ENCODE measurements at places on chromosomes 3 and 15.
A peak's percentile ranks its signal among the peaks of the same experiment; 100 is the strongest.

- no peak for DNase-seq
Observed at GRCh38 chr15:69893863-69894262, 203.9 kb downstream of the TLE3 start.

GRCh38 chr15:32669896-32670611 lies 28.5 kb downstream of the SCG5 start:
- DNase-seq = no peak

- no peak for DNase-seq
Observed at GRCh38 chr15:74259292-74259648, 23.1 kb downstream of the CCDC33 start.

DNA sequence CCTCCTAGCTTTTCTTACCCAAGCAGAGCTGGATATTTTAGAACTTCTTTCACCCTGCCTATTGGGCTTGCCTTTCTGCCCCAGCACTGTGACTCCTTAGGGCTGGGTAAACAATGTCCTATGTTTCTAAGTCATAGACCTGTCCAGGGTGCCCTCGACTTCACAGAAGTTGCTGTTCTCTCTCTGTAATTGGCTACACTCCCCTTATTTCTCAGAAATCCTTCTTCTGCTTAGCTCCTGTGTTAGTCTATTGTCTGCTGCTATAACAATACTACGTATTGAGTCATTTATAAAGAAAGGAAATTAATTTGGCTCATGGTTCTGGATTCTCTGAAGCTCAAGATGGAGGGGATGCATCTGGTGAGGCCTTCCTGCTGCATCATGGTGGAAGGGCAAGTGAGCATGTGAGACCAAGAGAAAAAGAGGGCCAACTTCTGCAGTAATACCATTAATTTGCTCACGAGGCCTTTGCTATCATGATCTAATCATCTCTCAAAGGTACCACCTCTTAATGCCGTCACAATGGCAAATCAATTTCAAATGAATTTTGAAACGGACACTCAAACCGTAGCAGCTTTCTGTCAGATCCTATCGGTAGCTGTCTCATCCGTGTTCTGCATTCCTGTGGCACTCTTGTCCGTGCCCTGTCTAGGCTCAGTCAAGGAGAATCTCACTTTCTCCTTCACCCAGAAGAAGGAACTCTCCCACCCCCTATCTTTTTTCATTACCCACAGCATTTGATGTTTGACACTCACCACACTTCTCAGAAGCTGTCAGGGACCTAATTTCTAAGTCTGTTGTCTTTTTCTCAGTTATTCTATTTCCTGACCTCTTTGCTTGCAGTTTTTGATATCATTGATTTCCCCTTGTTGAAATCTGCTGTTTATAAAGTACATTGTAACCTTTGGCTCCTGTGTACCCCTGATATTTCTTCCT lies 22.3 kb upstream of the GPR171 start:
- no peak for DNase-seq

DNA sequence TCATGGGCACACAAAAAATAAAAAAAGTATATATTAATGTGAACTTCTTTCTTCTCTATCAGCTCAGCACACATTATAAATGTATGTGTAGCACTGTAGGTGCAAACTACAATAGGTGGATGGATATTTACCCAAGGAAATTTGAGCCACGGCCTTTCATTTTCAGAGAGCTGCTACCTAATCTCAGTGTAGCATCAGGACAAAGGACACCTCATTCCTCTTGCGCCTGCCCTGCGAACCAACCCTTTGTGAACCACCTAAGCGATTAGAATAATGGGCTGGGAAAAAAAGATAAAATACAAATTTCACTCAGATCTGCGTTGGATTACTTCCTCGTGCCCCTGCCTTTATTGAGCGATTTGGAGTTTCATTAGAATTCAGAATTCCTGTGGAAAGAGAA lies 263.2 kb downstream of the NR2F2 start:
- DNase-seq = no peak

DNA sequence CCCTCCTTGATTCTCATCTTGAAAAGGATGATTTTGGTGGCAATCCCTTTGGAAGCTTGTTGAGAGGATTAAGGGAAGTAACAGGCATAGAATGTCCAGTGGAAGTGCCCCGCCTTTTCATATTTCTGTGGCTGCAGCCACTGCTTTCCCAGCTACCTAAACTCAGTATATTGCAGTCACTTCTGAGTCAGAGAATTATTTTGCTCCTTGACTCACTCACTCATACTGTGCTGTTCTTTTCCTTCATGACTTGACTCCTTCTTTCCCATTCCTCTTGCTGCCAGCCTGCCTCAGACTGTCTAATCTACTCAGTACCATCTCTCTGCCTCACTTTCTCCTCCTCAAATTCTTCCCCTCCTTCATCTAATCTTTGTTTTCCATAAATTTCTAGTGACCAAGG lies 26.5 kb upstream of the POLR2M start:
- DNase-seq = no peak

DNA sequence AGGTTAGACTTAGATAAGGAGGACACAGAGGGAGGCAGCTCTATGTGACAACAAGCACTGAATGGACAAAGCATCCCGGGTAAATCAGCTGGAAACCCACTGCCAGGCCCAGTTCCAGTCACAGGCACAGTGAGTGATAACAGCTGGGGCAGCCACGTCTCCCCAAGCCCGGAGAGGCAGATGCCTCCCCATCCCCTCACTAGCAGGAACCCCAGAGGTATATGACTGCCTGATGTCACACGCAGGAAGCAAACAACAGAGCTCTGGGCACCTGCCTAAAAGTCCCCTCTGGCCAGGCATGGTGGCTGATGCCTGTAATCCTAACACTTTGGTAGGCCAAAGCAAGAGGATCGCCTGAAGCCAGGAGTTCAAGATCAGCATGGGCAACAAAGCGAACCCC lies 18.2 kb downstream of the C15orf62 start:
- DNase-seq = no peak

- DNase-seq = no peak
Observed at GRCh38 chr15:68271854-68272471, 5.6 kb upstream of the FEM1B start.

GRCh38 chr3:29864809-29865208 lies 583.9 kb downstream of the RBMS3 start:
- DNase-seq = no peak

DNA sequence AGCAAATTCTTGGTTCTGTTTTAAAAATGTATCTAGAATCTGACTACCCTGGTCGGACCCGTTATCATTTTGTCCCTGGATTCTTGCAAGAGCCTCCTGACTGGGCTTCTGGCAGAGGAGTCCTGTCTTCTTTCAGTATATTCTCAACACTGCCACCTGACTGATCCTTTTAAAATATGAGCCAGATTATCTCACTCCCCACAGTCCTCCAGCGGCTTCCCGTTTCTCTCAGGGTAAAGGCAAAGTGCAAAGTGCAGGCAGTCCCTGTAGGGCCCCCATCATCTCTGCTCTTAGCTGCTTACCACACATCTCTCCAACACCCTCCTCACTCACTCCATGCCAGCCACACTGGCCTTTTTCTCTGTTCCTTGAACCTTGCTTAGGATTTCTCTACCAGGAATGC lies 28.4 kb downstream of the CRTC3 start:
- DNase-seq = no peak

- DNase-seq = no peak
Observed at GRCh38 chr3:191391861-191392808, 61.8 kb upstream of the UTS2B start.

- DNase-seq = no peak
Observed at GRCh38 chr3:148227534-148227933, 470.2 kb upstream of the AGTR1 start.

DNA sequence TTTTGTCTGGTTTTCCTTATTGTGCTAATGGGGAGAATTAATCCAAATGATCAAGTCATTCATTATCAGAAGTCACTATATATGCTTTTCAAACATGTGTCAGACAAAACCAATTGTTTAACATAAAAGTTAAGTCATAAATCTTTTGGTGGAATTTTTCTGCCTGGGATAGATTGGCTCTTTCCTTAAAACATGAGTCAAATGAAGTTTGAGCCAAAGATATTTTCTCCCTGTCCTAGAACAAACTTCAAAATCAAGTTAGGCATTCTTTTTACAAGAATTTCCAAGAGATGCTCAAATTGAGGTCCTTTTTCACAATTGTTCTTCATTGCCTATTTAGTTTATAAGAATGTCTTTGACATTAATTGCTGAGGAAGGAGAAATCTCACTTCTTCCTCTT lies 138.3 kb downstream of the UACA start:
- no peak for DNase-seq

DNA sequence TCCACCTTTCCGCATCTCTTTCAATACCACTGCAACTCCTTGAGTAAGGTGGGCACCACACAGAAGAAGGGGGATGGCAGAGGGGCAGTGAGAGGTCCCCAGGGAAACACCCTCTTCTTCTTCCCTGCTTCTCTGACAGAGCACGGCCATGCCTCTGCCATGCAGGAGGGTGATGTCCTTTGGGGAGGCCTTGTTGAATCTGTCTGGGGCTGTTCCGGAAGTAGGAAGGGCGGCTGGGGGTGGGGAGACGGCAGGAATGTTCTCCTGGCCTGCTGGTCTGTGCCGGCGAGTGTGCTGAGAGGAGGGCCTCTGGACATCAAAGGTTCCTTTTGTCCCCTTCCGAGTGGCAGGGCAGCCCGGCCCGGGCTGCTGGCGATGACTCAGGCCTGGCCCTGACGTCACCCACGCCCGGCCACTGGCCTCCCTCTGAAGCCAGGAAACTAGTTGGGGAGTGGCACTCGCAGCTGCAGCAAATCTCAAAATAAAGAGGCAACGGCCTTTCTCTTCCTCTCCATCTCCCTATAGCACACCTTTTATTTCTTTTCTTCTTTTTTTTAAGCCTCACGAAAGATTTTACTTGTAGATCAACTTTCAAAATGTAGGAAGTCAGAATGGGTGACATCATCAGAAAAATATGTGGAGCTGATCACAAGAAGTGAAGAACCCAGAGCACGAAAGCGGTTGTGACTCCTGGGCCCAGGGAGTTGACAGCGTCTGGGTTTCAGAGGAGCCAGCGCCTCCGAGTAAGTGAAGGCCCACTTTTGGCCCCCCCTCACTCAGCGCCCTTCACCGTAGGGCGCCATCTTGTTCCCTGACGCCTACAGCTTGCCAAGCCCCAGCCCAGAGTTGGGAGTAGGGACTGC lies at the start of gene ZBTB38:
ZBTB38 (plus strand) TSS at position 443 of the 863 bp plus-strand sequence. CDS start 73,885 bp downstream, outside the sequence.
- no peak for DNase-seq

- DNase-seq = peak; percentile 50
Observed at GRCh38 chr3:128922804-128923459, 43.5 kb downstream of the ACAD9 start.

GRCh38 chr15:70247281-70247680 lies 149.6 kb upstream of the TLE3 start:
- no peak for DNase-seq

- DNase-seq = peak; percentile 73
Observed at GRCh38 chr15:64443747-64444621, 16.4 kb upstream of the ZNF609 start.

GRCh38 chr15:26804063-26804804 lies 31.4 kb upstream of the GABRB3 start:
- no peak for DNase-seq

DNA sequence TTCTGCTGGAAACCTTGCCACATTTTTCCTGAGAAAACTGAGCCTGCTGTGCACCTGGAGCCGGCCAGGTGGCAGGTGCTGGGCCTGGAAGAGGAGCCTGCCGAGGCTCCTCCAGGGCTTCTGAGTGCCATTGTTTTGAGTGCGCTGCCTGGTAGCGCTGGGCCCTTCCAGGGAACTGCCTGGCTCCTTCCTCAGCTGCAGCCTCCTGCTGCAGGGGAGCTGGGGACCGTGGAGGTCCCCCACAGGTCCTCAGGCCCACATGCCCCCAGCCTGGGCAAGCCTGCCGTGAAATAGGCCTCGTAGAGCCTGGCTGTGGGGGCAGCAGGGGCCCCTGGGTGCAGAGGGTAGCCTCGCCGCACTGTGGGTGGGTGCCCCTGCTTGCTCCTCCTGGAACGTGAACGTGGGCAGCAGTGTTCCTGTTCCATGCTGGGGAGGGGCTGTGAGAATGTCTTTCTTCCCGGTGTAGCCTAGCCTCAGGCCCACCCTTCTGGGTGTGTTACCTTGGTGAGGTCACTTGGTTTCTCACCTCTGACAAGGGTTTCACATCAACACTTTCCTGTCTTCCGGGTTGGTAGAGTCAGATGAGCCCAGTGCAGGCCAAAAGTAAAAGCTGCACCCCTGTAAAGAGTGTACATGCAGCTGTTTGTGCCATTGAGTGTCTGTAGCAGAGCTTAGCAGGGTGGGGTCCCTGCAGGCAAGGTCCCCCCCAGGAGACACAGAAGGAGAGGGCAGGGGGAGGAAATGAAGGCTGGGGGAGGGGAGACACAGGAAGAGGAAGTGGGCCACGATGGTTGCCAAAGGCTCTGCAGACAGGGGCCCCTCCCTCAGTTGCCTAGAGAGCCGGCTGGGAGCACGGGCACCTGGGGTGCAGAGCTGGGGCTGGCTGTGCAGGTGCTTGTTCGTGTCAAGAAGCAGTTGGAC lies 34.5 kb downstream of the KLF13 start:
- peak; percentile 79 for DNase-seq

Measured in activated CD4-positive, alpha-beta T cell treated with anti-CD3 and anti-CD28 coated beads, Interleukin-2, Interleukin-6, amounts not matched to agents 100 ng/mL and 50 ng/mL, durations not matched to agents 16 hours and 8 hours (primary cell).